Stimulated activated memory B cell treated with anti-CD40 and anti-IgM and Interleukin-4, amounts not matched to agents 10 μg/mL and 1 μg/mL and 100 μg/mL, for 72 hours (primary cell): ENCODE measurements at places on chromosomes 1 and 21.
A peak's percentile ranks its signal among the peaks of the same experiment; 100 is the strongest.

DNA sequence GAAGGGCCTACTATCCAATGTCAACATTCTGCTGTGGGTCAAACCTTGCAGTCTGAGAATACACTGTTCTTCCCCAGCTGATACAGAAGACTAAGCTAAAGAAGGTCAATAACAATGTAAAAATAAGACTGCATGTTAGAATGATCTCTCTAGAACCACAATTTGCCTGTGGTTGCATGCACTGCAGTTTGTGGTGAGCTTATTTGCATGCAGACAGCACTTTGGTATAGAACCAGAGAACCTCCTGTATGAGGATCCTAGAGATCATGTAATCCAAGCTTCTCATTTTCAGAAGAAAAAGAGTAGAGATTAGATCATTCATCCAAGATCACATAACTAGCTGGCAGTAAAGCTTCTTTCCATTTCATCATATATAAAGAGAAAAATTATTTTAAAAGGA is 15.8 kb downstream of the SYNJ1 start:
- ATAC-seq: peak; percentile 99

DNA sequence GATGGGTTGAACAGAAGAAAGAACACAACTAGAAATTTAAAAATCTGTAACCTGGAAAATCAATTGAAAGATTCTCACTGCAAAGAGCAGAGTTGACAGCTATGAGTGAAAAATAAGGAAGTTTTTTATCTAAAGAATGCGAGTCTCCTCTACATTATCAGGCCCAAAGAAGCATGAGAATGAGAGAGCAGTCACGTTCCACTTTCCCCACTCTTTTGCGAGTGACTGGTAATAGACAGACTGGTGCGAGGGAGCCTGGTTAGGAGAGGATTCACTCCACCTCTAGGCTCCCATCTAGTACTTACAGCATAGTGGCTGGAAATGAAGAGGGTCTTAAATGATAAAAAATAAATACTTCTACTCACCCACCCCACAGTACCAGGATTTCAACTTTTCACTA is 52.0 kb downstream of the PRDX6 start:
- ATAC-seq: no peak

GRCh38 chr1:91582431-91582921 is 81.8 kb downstream of the CDC7 start:
- no peak for ATAC-seq

DNA sequence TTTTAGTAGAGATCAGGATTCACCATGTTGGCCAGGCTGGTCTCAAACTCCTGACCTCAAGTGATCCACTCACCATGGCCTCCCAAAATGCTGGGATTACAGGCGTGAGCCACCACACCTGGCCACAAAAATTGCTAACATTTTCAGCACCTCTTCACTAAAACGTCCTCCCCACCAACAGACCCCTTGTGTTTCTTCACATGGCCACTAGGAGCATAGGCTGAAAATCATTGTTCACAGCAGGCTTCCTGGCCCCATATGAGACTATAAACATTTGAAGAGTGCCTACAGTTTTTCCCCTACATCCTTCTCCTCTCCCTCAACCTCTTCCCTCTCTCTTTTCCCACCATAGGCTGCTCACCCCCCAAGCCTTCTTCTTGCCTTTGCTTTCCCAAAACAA is 28.0 kb upstream of the SFPQ start:
- ATAC-seq: no peak

DNA sequence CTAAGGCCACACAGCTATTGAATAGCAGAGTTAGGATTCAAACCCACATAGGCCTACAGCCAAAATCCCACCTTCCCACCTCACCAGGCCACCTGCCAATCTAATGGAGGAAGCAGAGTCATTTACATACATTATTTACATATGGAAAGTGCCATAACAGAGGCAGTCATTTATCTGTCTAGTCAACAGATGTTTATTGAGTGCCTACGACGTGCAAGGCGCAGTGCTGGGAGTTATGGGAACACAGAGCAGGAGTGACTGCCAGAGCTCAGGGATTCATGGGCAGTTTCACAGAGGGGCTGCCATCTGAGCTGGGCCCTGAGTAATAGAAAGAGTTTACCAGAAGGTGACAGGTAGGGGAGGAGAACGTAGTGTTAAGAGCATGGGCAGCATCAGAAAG is 10.3 kb upstream of the PADI6 start:
- no peak for ATAC-seq

- ATAC-seq: no peak
These were observed 1.0 kb upstream of the JAM2 start for GRCh38 chr21:25637851-25638659.

- no peak for ATAC-seq
These were observed 148.7 kb downstream of the BARHL2 start for GRCh38 chr1:90568436-90568835.

GRCh38 chr1:110150330-110151174 is at the start of gene SLC6A17:
Gene SLC6A17 (plus strand): TSS chr1:110150494. CDS start chr1:110166930, 16,436 bp downstream.
- ATAC-seq: peak; percentile 76

DNA sequence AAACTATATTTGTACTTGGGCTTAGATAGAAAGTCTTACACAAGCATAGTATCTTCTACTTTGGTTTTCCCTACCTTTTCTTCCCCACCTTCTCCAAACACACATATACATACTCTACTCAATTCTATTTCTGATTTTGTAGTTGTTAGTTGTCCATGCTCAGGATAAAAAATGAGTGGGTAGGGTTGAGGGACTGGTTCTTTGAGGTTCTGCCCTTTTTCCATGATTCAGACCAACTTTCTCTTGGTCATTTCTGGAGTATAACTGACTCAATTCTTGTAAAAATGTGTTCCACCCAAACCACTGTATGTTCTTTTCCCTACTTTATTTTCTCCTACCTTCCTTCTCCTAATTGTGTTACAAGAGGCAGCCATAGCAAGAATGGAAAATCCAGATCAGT is 3.3 kb downstream of the CFAP126 start:
- no peak for ATAC-seq

DNA sequence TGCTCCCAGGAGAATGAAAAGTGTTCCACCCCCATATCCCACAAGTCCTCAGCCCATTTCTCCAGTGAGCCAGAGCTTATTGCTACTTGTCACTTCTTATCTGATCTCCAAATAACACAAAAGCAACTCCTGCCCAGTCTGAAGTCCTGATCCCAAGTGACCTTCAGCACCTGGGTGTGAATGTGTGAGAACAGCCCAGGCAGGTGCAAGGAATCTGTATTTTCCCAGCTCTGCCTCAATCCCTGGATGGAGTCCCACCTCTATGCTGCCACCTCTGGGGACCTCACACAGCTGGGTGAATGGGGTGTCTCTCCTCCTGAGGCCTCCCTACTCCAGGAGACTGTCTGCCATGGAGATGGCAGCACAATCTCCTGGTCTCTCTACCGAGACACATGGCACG is 402.4 kb upstream of the PROX1 start:
- ATAC-seq: no peak

- ATAC-seq: peak; percentile 54
These were observed 1727.2 kb downstream of the NCAM2 start for GRCh38 chr21:22725436-22725835.

GRCh38 chr1:21869620-21870121 is 57.6 kb downstream of the LDLRAD2 start:
- no peak for ATAC-seq

DNA sequence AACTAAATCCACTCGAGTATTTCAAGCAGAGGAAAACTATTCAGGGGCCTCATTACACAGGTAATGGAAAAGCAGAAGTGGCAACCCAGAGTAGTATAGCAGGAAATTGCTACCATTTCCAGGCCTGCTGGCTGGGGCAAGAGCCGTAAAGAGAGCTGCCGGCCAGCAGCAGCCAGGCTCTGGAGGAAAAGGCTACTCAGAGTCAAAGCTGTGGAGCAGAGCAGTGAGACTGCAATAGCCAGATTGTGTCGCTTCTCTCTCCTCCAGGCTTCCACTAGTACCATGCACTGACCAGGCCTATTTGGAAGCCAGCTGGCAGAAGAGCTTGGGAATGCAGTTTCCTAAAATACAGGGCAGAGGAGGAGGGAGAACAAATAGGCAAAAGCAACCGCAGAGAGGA is 155.5 kb downstream of the OMA1 start:
- ATAC-seq: peak; percentile 57

DNA sequence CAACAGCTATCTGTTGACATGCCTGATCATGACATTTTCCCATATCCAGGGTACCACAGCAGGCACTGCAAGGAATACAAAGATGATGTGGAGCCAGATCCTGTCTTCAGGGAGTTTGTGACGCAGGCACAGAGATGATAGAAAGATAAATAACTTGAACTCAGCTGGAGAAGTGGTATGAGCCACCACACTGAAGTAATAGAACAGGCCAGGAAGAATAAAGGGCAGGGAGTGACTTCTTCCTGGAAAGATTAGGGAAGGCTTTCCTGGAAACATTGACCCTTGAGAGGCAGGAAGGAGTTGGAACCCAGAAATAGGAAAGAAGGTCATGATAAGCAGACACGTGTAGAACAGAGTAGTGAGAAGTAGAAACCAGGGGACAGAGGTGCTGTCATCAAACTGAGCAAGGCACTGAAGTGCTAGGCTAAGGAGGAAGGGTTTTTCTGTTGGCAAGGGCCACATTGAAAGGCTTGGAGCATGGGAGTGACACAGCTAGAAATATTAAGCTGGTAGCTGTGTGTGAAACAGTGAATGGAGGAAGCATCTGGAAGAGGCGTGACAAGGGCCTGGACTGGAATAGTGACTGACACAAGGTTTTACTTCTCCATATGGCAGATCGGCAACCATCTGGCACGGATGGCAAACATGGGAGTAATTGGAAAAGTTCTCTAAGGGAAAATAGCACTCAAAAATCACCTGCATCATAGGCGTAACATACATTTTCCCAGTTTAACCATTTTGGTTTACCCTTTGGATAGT is 68.4 kb downstream of the AK5 start:
- ATAC-seq: peak; percentile 27

- no peak for ATAC-seq
These were observed 24.8 kb downstream of the CSF1 start for GRCh38 chr1:109935451-109935900.

- ATAC-seq: no peak
These were observed 19.0 kb upstream of the PRELP start for GRCh38 chr1:203456577-203456976.

- ATAC-seq: no peak
These were observed 20.3 kb downstream of the IL12RB2 start for GRCh38 chr1:67327864-67328466.

GRCh38 chr21:36481639-36482038 is 1.7 kb upstream of the CLDN14 start:
- no peak for ATAC-seq

DNA sequence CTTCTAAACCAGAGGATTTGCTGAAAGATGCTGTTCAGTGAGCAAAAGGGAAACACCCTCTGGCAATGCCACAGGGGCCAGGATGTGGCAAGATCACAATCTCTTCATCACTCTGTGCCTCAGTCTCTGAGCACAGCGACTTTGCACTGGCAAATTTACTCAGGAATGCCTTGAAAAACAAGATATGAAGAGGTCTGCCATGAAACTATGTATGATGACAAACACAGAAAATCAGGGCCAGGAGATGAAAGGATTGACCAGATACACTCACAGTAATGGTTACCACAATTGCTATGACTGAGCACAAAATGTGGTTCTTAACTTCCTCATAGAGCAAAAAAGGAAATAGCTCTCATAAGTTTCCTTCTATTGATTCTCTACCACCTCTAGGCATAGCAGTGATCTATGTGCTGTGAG is 5.8 kb downstream of the TTC13 start:
- ATAC-seq: peak; percentile 89

DNA sequence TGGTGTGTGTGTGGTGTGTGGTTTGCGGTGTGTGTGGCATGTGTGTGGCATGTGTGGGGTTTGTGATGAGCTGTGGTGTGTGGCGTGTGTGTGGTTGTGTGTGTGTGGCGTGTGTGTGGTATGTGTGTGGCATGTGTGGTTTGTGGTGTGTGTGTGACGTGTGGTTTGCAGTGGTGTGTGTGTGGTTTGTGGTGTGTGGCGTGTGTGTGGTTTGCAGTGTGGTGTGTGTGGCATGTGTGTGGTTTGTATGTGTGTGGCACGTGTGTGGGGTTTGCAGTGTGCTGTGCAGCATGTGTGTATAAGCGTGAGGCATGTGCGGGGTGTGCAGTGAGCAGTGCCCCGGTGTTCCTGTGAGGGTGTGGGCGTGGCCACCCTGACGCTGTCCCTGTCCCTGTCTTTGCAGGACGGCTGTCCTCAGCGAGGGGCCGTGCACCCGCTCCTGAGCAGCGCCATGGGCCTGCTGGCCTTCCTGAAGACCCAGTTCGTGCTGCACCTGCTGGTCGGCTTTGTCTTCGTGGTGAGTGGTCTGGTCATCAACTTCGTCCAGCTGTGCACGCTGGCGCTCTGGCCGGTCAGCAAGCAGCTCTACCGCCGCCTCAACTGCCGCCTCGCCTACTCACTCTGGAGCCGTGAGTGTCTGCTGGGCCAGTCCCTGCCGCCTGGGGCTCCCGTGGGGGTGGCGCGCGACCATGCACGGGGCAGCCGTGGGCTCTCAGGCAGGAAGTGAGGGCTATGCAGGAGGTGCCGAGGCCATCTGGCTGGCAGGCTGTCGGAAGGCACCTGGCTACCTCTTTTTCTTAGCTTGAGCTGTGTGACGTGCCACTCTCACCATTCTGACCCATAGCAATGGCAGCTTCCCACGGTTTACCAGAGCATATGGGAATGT is 52.6 kb upstream of the TRAPPC10 start:
- ATAC-seq: no peak

- no peak for ATAC-seq
These were observed 29.2 kb downstream of the MAN1C1 start for GRCh38 chr1:25645637-25646400.

DNA sequence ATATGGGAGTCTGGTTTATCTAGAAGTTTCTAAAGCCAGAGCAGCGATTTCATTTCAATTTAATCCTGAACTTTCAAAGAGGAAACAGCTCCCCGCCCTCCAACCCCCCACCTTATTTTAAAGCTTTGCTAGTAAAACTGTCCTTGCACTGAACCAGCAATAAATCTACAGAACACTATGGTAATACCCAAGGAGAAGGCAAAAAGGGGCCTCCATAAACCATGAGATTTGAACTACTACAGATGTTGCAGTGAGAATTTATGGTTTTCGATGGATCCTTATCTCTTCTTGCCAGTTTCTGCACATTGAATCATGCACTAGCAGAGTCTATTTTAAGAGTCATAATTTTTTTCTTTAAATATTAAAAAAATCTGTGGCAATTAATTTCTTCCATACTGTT is 64.8 kb upstream of the BEND5 start:
- ATAC-seq: no peak

DNA sequence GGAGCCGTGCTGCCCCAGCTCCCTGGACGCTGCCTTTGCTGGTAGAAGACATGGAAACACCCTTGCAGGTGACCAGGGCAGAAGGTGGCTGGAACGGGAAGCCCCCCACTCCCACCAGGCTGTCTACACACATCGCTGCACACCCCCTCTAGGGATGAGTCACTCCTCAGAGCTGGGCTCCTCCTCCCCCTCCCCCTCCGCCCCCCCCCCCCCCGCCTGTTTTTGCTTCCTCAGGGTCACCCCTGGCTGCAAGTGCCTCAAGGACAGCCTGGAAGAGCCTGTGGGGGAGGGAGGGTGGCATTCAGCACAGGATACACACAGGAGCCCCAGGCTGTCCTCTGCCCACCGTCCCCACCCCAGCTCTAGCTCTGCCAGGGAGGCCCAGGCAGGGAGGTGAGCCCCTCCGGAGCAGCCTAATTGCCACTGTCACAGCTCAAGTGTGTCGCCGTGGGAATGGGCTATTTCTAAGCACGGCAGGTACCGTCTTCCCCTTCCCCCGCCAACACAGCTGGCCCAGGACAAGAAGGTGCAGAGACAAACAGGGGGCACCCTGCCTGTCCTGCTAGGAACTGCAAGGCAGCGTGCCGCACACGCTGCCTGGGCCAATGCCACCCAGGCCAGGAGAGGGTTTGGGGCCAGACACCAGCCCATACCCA is 2.5 kb downstream of the FNDC10 start:
- ATAC-seq: peak; percentile 3
